ENCODE measurements at places on chromosomes 2 and 18.

- no peak for DNase-seq
Measured at GRCh38 chr2:29382486-29382885, 267.3 kb downstream of the CLIP4 start.

GRCh38 chr2:10978090-10978670, 66.4 kb downstream of the KCNF1 start:
- DNase-seq = no peak

DNA sequence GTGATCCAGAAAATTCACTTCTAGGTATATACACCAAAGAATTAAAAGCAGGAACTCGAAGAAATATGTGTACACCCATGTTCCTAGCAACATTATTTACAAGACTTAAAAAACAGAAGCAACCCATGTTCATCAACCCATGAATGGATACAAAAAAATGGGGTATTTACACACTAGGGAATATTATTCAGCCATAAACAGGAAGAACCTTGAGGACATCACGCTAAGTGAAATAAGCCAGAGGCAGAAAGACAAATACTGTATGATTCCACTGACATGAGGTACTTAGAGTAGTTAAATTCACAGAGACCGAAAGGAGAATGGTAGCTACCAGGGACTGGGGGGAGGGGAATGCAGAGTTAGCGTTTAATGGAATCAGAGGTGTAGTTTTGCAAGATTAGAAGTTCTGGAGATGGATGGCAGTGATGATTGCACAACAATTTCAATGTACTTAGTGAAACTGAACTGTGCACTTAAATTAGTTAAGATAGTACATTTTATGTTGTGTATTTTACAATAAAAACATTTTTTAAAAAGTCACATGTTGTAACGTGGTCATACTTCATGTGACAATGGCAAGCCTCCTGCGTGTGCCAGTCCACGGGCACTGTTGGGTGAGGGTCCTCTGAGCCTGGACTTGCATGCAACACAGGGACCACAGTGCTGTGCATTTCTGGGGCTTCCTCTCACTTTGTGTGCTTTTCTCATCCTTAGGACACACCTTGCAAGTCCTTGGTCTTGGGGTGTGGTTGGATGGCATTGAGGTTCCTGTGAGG, 206.1 kb upstream of the HDAC4 start:
- DNase-seq = no peak

- DNase-seq = no peak
Measured at GRCh38 chr2:109444916-109445315, 168.8 kb downstream of the SEPTIN10 start.

DNA sequence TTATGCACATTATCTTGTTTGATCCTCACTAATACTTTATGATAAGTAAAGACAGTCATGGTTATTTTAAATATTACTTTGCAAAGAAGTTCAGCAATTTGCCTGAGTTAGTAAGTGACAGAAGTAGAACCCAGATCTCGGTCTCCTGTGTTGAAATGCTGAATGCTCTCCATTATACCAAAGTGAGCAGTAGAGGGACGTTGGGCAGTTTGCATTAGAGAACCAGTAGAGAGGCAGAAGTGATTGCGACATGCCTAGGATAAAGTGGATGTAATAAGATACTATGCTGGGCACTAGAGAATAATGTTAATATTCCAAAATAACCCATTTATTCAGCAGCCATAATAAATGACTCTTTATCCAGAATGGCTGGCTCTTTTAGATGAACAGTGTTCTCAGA, 201.0 kb downstream of the PMAIP1 start:
- DNase-seq = no peak

DNA sequence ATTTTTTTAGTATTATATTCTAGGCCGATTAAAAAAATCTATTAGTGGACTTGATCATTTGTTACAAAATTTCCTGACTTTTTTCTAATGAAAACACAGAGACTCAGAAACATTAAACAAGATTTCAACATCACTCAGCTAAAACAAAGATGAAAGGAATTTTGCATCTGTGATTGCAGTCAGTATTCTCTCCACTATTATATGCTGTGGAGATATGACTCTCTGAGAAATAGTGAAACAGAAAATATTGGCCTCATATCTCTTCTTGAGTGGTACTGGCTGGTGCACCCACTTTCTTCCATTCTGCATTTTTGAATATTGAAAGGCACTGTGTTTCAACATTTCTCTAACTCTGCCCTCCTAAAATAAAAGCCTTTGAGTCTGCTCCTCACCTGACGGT, 914.2 kb downstream of the TSN start:
- DNase-seq = no peak

- no peak for DNase-seq
Measured at GRCh38 chr2:21981127-21981526, 857.4 kb downstream of the TDRD15 start.

DNA sequence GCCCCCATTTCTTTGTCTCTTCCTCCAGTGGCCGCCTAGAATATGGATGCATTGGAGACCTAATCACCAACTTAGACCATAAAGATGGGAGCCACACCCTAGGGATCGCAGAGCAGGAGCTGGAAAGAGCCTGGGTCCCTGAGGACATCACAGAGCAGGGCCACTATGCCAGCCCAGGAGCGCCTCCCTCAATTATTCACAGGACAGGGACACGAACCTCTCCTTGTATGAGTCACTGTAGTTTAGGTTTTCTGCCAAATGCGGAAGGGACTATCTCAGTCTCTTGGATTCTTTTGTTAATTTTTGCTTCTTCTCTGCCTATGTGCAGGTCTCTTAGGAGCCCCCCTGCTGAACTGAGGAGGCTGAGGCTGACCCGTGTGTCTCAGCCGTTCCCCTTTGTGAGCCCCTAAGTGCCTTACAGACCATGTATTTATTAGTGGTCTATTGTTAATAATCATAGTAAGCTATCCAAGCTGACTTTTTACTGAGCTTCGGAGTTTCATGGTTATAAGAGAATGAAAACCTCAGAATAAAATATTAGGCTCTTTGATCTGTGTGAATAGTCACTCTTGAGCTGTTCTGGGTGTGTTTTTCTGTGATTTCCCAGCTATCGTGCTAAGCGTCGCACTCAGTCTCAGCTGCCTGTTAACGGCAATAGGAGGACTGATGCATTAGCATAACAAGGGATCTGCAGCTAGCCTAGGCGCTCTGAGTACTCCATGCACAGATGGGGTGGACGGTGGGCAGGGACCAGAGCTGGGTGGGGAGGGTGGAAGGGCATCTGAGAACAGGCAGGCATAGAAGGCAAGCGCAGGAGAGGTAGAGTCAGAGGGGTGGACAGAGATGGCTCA, 12.7 kb upstream of the PTPN4 start:
- no peak for DNase-seq

DNA sequence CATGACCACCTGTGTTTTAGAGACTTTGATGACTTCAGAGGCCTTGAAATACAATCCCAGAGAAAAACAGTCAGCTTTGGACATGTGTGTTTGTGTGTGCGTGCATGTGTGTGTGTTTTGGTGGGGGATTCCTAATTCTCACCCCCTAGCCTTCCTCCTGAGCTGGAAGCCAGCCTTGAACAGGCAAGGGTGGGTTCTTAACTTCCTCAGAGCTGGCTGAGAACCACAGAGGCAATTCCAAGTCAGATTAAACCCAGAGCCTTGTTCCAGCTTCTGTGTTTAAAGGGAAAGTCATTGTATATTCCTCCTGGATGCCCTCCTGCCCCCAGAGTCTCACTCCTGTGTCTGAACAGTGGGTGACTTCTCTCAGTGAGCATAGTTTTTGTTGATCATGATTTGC, 45.2 kb upstream of the MGAT4A start:
- no peak for DNase-seq

- no peak for DNase-seq
Measured at GRCh38 chr18:72692086-72692485, 147.9 kb upstream of the CBLN2 start.

- no peak for DNase-seq
Measured at GRCh38 chr2:217742276-217742675, 260.5 kb downstream of the TNS1 start.

DNA sequence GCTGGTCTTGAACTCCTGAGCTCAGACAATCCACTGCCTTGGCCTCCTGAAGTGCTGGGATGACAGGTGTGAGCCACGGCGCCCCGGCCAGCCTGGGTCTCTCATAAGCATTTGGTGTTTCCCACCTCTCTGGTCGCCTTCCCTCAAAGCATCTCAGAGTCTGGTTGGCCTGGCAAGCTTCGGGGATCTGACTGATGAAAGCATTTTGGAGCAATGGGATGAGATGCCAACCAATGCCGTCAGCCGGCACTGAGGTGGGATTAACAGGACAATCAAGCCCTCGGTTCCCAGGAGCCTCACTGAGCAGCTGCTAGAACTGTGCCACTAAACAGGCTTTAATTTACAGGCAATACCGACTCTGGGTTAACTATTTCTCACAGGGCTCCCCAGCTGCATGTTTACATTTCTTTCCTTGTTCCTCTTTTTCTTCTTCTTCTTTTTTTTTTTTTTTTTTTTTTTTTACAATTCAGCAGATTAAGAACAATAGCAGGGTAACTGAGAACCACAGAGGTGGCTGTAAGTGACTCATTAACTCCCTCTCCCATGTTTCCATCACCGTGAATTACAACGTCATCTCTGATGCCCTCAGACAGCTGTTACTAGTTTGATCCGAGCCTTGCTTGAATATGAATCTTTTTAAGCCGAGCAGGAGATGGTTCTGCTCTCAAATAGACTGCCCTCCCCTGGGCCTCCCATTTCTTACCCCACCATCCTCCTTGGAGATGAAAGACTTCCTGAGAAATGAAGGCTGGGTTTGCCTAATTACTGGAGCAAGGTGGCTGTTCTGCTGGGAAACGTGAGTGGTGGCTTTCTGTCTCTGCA, 37.9 kb downstream of the ODC1 start:
- DNase-seq = no peak

GRCh38 chr2:197081294-197081693, 154.8 kb upstream of the PGAP1 start:
- DNase-seq = no peak

- no peak for DNase-seq
Measured at GRCh38 chr2:239975665-239976064, 49.5 kb downstream of the NDUFA10 start.

DNA sequence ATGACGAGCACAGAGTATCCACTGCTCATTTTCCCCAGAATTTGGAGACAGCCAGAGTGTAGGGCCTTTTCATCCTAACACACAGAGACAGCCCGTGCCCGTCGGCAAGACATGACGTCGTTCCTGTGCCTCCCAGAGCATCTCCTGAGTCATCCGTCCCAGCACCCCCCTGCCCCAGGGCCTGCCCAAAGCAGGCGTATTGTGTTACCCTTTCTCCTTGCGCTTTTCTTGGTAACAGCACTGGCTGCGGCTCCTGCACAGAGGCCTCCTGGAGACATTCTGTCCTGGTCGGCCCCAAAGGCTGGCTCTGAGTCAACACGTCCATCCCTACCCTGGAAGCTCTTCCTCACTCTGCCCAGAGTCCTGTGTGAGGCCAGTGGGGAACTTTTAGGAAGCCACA, 217.1 kb downstream of the KLHL29 start:
- DNase-seq = no peak

- no peak for DNase-seq
Measured at GRCh38 chr18:57202881-57203280, 56.0 kb downstream of the BOD1L2 start.

- no peak for DNase-seq
Measured at GRCh38 chr2:227906991-227907390, 35.6 kb downstream of the DAW1 start.

DNA sequence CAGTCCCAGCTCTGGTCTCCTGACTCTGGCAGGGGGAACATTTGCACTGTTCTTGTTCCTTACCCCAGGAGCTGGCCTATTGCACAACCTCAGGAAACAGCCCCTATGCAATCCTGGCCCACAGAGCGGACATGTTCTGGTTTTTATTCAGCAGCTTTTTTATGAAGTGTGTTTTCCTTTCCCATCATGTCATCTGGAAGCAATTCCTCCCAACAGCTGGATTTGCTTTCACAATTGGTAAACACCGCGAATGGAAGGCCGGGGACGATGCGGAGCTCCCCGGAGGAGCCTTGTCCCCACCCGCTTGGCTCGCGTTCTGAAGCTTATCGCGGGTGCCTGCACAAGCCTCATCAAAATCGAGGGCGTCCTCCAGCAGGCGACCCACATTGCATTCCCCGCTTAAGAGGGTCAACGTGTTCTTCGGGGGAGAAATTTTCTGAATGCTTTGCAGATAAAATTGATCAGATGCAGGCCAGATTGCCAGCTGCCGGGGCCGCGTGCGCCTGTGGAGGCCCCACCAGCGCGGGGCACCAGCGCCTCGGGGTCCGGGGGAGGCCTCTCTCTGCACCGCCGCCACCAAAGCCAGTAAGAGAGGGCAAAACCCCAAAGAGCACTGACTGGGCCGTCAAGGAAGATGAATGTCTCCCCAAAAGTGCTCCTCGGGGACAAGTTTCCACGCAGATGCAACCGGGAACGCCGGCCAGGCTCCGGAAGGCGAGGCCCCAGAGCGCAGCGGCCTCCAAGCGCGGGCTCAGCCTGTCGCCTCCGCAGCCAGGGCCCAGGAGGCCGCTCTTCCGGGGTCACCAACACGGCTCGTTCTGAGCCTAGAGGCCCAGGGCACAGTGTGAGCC, 60.3 kb upstream of the SP3 start:
- no peak for DNase-seq

DNA sequence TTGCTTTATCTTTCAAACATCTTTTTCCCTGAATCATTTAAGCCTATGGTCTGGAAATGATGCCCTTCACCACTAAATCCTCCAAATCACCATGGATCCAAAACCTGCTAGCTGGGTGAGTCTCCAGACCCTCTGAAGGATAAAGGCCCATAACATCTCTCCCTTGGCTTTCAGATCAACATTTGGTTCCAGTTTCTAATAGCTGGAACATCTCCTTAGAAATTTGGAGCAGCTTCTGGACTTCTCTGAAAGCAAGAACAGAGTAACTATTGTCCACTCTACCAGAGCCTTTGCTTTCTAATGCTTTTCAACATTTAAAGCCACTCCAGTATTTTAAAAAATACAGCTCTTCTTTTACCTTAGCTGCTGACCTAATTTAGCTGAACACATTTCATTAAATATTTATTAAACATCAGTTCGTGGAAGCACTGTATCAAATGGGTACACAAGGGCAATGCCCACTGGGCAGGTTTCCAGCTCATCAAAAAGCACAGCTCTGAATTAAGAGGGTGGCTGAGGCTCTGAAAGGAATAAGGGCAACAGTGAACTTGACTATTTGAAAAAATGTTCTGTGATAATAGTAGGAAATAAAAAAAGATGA, 75.3 kb downstream of the GALNT3 start:
- no peak for DNase-seq
